ENCODE measurements at places on chromosomes 13 and 19.

DNA sequence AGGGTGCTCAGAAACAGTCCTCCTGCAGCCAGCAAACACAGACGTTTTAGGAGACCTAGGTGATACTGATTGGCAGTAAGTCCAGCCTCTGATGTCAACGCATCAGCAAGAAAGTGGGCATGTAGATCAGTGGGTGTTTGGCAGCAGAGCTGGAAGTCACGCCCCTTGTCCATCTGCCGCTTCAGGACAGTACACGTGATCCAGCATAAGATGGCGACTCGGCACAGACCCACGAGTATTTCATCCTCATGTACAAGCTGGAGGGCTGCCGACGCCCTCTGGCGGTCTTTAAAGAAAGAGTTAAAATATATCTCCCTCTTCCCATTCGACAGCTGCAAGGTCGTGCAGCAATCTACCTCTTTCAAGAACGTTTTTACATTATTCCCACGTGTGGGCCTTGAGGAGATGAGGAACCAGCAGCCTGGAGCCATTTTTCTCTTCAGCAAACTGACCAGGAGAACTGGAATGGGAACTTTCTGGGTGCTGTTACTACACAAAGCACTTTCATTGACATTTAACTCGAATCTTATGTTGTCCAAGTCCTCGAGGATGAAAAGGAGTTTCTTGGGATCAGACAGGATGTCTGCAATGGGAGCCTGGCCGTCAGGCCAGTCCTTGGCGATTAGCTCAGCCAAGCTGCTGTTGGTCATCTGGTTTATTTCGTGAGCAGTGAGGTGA is 22.3 kb downstream of the NLRP11 start:
- DNase-seq, result no peak

- DNase-seq, result no peak
Measured at GRCh38 chr13:108609353-108609752, 20.1 kb upstream of the MYO16 start.

DNA sequence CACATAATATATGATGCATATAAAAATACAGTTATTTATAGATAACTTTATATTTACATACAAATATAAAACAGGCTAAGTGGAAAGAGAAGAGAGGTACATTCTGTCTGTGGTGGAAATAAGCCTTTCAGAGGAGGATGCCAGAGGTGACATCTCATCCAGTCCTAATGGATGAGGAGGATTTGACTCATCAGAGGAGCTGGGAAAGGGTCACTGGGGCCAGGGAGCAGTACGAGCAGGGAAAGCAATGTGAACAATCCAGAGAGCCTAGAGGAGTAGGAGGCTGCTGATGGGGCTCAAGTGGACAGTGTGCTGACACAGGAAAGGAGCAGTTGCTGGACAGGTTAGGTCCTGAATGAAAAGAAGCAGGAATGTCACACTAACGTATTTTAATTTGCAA is 18.6 kb downstream of the NALCN start:
- DNase-seq, result no peak

- DNase-seq, result no peak
Measured at GRCh38 chr19:29378543-29379080, 147.2 kb upstream of the VSTM2B start.

DNA sequence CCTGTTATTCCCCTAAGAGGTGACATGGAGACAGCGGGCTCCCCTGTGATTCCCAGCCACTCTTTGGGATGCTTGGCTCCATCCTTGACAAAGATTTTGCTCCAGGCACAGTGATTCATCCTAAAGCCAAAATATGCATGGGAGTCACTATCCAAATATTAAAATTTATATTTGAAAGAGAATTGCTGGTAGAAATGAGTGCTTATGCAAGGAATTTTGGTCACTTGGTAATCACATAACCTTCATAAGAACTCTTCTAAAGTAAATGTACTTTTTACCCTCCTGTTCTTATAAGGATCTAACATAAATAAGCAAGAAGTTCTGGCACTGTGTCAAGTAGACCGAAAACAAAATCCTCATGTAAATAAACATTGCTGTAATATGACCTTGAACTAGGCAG is 385.8 kb downstream of the ITGBL1 start:
- DNase-seq, result no peak

GRCh38 chr19:23095418-23095817 is 21.4 kb upstream of the ZNF730 start:
- no peak for DNase-seq

- DNase-seq, result no peak
Measured at GRCh38 chr13:67043901-67044300, 186.2 kb downstream of the PCDH9 start.

- no peak for DNase-seq
Measured at GRCh38 chr13:50677687-50678463, 165.6 kb downstream of the DLEU7 start.

All from cortex of kidney (tissue), 1 donor.